Stomach (tissue), 19 donors: ENCODE measurements at places on chromosomes 16 and 17. TPM values are rescaled to one million over a fixed set of nuclear protein-coding genes. Genes with fewer than 3 reads are reported as not detected.

- H3K4me1 ChIP-seq, result no peaks in the 10 kb centered on the region
- DNase-seq, result no peak
- no peaks in the 10 kb centered on the region for H3K27me3 ChIP-seq
Measured at GRCh38 chr17:22492331-22492730, 800.0 kb downstream of the KCNJ18 start.

DNA sequence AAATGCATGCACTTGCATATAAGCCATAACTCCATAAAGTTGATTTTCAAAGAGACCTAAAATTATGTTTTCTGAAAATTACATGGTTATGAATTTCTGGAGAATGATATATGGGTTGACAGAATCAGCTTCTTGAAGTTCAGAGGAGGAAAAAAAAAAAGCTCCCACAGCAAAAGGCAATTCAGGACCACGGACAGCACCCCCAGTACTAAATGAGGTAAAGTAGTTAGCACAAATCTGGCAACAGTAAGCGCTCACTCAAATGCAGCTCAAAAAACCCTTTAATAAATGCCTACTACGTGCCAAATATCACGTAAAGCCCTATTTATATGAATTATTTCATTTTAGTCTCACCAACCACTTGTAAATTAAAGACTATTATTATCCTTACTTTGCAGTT is 135.2 kb downstream of the SHISA9 start:
- H3K27me3 ChIP-seq, result no peaks in the 10 kb centered on the region
- H3K27ac ChIP-seq, result no peak overlapping the region
- no peaks in the 10 kb centered on the region for H3K36me3 ChIP-seq
- H3K4me1 ChIP-seq, result no peaks in the 10 kb centered on the region

DNA sequence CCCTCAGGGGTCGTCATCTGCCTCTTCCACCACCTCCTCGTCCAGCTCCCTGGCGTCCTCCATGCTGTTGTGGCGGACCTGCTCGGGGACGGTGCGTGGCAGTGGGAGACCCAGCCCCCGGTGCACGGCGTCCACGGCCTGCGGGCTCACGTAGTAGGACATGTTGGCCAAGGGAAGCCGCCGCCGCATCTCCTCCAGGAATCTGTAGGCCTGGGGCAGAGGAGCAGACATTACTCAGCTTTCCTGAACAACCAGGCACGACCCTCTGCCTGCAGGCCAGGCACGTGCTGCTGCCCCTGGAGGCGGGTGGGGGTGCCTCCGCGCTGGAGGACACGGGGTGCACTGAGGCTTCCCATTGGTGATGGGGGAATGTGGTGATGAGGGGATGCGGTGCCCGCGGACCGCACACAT is 17.8 kb downstream of the TELO2 start:
- H3K27me3 ChIP-seq, result no peaks in the 10 kb centered on the region
- no peak overlapping the region for H3K4me3 ChIP-seq
- H3K36me3 ChIP-seq, result peaks cover 71% of the 10 kb centered on the region
- no peak for DNase-seq
- H3K27ac ChIP-seq, result no peak overlapping the region
- H3K4me1 ChIP-seq, result no peaks in the 10 kb centered on the region

- no peak overlapping the region for H3K4me3 ChIP-seq
- H3K36me3 ChIP-seq, result no peaks in the 10 kb centered on the region
- DNase-seq, result peak; percentile 27
- no peaks in the 10 kb centered on the region for H3K27me3 ChIP-seq
- H3K27ac ChIP-seq, result no peak overlapping the region
Measured at GRCh38 chr17:17648762-17649161, 32.5 kb upstream of the RAI1 start.

- H3K27ac ChIP-seq, result no peak overlapping the region
- no peak for DNase-seq
- H3K4me3 ChIP-seq, result no peak overlapping the region
- no peaks in the 10 kb centered on the region for H3K4me1 ChIP-seq
Measured at GRCh38 chr17:60717814-60718213, 40.2 kb downstream of the BCAS3 start.

GRCh38 chr17:30267625-30268024 is 24.1 kb downstream of the BLMH start:
- H3K27me3 ChIP-seq, result no peaks in the 10 kb centered on the region
- H3K4me1 ChIP-seq, result peaks cover 23% of the 10 kb centered on the region
- no peak for DNase-seq
- no peak overlapping the region for H3K4me3 ChIP-seq
- H3K27ac ChIP-seq, result no peak overlapping the region

DNA sequence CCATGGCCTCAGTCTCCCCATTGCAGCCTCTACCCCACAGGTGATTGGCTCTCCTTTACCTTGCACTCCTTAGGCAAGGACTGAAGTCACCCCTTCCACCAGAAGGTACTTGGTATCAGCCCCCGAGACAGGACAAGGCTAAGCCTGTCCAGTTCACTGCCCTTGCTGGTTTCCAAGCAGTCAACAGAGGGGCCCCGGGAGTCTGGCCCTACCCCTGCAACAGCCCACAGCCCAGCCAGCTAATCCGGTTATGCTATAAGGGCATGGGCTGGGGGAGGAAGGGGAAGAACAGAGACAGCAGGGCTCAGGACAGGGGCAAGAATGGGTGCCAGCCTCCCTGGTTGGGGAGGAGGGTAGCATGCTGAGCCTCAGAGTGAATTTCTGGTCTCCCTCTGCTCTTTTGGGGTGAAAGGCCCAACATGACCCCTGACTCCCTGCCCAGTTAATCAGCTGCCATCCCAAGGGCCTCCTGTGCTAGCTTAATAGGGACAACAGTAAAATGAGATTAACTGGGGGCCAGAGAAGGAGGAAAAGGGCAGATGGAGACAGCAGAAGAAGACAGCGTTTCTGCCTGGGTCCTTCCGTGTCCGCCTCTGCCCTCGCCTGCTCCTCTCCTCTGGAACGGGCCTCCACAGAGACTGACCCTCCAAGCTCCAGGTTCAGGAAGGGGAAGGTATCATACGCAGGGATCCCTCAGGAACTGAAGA is 10.7 kb downstream of the DLG4 start:
- no peaks in the 10 kb centered on the region for H3K27me3 ChIP-seq
- no peak overlapping the region for H3K4me3 ChIP-seq
- H3K36me3 ChIP-seq, result no peaks in the 10 kb centered on the region
- no peak overlapping the region for H3K27ac ChIP-seq
- peaks cover 16% of the 10 kb centered on the region for H3K4me1 ChIP-seq

GRCh38 chr16:75217389-75217851 is 1.4 kb upstream of the CTRB1 start:
- no peak overlapping the region for H3K4me3 ChIP-seq
- no peaks in the 10 kb centered on the region for H3K27me3 ChIP-seq
- no peak for DNase-seq
- H3K4me1 ChIP-seq, result peaks cover 4% of the 10 kb centered on the region

GRCh38 chr17:68182940-68183551 is 64.8 kb upstream of the AMZ2 start:
- H3K4me1 ChIP-seq, result no peaks in the 10 kb centered on the region
- H3K4me3 ChIP-seq, result no peak overlapping the region
- no peak for DNase-seq
- no peaks in the 10 kb centered on the region for H3K36me3 ChIP-seq
- no peak overlapping the region for H3K27ac ChIP-seq

- DNase-seq, result no peak
- no peak overlapping the region for H3K27ac ChIP-seq
- H3K4me3 ChIP-seq, result no peak overlapping the region
- no peaks in the 10 kb centered on the region for H3K36me3 ChIP-seq
- H3K4me1 ChIP-seq, result peaks cover 15% of the 10 kb centered on the region
- H3K27me3 ChIP-seq, result peaks cover 45% of the 10 kb centered on the region
Measured at GRCh38 chr17:45952814-45953320, 46.2 kb upstream of the STH start.

GRCh38 chr17:4788159-4788806 is 481 bp upstream of the GLTPD2 start:
- no peaks in the 10 kb centered on the region for H3K36me3 ChIP-seq
- DNase-seq, result no peak
- no peak overlapping the region for H3K27ac ChIP-seq
- peaks cover 39% of the 10 kb centered on the region for H3K4me1 ChIP-seq

DNA sequence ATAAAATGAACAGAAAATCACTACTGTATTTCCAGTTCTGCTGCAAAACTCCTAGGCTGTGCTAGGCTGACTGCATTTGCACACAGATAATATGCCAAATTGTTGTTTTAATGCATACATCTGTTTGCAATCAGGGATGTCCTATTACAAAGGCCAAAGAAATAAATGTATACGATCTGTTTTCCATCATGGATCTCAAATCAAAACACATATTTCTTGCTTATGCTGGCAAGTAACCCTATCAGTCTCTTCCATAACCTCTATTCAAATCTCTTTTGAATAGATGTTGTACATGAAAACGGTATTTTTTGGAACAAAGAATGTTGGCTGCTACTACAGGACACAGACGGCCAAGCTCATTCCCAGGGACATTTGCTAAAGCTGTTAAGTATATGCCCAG is 56.6 kb downstream of the DUSP14 start:
- no peak for DNase-seq
- H3K27ac ChIP-seq, result no peak overlapping the region
- peaks cover 38% of the 10 kb centered on the region for H3K36me3 ChIP-seq
- H3K27me3 ChIP-seq, result no peaks in the 10 kb centered on the region
- H3K4me1 ChIP-seq, result no peaks in the 10 kb centered on the region
- no peak overlapping the region for H3K4me3 ChIP-seq

DNA sequence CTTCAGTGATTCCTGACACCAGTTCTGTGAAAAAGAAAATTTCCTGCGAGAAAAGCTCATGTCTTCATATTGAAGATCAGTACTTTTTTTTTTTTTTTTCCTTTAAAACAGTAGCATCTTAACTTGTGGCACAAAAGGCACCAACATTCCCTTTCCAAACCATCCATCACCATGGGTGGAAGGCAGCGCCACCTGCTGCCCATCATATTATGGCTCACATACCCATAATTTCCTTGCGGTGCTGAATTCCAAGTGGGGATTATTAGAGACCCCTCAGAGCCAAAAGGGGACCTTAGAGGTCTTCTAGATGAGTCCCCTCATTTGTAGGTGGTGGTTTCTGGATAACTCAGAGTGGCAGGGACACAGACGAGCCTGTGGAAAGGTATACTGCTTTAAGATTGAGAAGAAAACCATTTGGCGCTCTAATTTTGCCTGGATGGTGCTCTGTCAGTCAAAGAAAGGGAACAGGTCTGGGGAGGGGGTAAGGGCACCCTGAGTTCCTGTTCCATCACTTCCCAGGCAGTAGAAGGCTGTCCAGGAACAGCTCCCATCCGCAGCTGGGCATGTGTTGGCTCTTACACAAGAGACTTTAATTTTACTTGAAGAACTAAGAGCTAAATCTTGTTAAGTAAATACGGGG is 7.9 kb upstream of the SOST start:
- no peak overlapping the region for H3K4me3 ChIP-seq
- H3K36me3 ChIP-seq, result peaks cover 50% of the 10 kb centered on the region
- peaks cover 10% of the 10 kb centered on the region for H3K4me1 ChIP-seq
- peak overlapping the region; percentile 25 for H3K27ac ChIP-seq
- DNase-seq, result peak; percentile 71

- no peak for DNase-seq
- peaks cover 96% of the 10 kb centered on the region for H3K36me3 ChIP-seq
- no peaks in the 10 kb centered on the region for H3K27me3 ChIP-seq
- H3K4me3 ChIP-seq, result no peak overlapping the region
Measured at GRCh38 chr17:76063875-76064546, 8.3 kb downstream of the SRP68 start.

Gene CCDC40
- 5.8 TPM for total RNA-seq

Gene SCARF1
- total RNA-seq, result 119 TPM

Gene SOX8
- total RNA-seq, result not detected

Gene CHP2
- not detected for total RNA-seq

Gene VWA3A
- total RNA-seq, result not detected
